ENCODE measurements at places on chromosomes 13 and 19.

- no peak for DNase-seq
These were observed 1714.3 kb upstream of the PCDH20 start for GRCh38 chr13:63129995-63130394.

- no peak for DNase-seq
These were observed 15.3 kb downstream of the LGALS16 start for GRCh38 chr19:39670998-39671397.

DNA sequence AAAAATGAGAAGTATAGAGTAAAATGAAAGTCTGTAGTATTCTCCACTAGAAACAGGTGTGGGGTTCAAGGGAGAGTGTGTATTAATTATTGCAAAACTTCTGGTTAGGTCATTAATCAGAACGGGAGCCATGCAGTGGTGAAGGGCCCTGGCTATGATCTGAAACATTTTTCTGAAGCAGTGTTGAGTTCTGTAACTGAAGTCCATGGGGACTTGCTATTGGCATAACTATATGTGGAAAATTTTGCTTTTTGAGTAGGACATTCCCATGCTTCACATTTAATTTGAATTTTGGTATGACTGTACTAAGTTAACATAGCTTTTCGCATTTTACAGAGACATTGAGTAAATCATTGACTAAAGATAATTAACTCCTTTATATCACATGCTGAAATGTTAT, 67.5 kb downstream of the LRCH1 start:
- DNase-seq, result no peak

- no peak for DNase-seq
These were observed 44.8 kb upstream of the ALOX5AP start for GRCh38 chr13:30690282-30691188.

- DNase-seq, result no peak
These were observed 94.6 kb upstream of the FARP1 start for GRCh38 chr13:98048265-98048664.

- DNase-seq, result no peak
These were observed 1.1 kb downstream of the CNN1 start for GRCh38 chr19:11539495-11540365.

DNA sequence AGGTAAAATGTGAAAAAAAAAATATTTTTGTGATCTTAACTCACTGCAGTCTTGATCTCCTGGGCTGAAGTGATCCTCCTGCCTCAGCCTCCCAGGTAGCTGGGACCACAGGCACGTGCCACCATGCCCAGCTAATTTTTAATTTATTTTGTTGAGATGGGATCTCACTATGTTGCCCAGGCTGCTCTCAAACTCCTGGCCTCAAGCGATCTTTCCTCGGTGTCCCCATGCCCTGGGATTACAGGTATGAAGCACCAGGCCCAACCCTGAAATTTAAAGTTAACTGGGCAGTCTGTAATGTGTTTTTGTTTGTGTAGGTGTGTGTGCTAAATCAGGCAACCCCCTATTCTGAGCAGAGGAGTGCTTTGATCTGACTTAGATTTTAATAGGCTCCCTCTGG, 3.4 kb upstream of the C5AR1 start:
- DNase-seq, result no peak

DNA sequence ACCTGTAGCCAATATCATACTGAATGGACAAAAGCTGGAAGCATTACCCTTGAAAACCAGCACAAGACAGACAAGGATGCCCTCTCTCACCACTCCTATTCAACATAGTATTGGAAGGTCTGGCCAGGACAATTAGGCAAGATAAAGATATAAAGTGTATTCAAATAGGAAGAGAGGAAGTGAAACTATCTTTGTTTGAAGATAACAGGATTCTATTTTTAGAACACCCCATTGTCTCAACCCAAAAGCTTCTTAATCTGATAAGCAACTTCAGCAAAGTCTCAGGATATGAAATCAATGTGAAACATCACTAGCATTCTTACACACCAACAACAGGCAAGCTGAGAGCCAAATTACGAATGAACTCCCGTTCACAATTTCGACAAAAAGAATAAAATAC, 17.8 kb upstream of the CCNA1 start:
- no peak for DNase-seq
